ENCODE measurements at places on chromosomes 4 and X. TPM values are rescaled to one million over a fixed set of nuclear protein-coding genes. Genes with fewer than 3 reads are reported as not detected.
A peak's percentile ranks its signal among the peaks of the same experiment; 100 is the strongest.

DNA sequence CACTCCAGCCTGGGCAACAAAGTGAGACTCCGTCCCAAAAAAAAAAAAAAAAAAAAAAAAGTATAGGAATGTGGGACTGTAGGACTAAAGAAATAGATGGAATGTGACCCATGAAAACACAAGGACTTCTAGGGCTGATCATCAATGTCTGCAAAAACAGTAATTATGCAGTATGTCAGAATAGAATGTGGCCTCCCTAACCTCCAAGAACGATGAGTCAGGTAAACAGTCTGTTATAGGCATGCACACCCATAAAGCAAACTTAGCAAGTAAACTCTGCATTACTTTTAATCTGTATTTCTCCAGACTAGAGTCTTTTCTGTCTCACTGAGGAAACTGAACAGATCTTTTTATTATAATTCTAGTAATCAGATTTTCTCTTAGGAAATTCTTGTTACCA lies 233.4 kb downstream of the HNRNPD start:
- DNase-seq = no peak

The CNKSR2 gene
- total RNA-seq = not detected

DNA sequence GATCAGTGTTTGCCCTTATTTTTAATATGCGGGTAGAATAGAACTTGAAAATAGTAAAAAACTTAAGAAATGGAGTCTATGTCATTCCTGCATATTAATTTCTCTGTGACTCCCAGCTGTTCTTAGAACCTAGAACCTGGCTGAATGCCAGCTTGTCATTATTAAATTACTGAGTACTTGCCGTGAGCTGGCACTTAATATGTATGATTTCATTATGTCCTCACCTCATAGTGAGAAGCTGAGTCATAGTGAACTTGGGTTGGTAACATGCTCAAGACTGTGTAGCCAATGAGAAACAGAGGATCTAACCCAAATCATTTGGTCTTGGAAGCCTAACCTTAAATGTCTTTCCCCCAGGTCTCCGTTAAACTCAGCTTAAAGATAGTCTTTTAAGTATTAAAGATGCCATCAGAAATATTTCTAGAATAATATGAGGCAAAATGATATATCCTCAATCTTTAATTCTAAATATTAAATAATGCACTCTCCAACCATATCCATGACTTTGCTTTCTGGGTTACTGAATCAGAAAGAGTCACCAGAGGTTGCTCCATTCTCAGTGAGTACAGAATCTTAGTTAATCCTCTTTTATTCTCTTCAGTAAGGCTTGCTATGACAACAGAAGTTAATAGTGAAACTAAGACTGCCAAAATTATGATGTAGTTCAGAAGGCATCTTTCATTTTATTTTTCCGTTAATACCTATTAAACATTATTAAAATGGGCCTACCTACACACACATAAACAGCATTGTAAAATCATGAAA lies 58.6 kb upstream of the TLL1 start:
- no peak for DNase-seq

DNA sequence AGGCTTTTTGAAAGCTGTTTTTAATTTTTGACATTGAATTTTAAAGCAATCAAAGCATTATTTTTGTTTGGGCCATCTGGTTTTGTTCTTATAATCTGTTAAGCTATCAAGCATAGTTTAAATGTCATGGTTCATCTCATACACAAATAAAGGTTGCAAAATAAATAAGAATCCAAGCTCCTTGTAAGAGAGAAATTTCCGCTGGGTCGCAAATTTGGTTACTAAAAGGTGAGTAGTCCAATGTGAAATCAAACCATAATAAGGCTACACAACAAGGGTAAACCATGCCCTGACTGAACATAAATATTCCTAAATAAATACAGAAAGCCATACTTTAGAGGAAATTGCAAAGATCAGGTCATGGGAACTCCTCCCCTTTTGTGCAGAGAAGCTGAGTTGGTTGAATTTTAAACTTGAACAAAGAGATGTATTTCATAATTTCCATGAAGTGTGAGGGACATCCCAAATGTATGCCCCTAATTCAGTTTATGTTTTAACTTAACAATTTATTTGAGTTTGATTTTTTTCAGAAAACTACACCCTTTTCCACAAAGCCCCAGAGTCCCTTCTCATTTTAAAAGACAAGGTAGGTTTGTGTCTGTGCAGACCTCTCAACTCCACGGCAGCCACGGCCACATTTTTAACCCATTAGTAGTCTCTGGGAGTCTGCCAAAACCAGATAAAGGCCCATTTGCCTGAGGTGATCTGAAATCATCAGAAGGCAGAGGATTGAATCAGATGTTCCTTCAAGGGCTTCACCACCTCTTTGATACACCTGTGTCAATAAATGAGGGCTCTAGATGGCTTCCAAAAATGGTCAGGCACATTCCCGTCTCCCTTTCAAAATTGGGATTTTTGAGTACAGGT lies 85.2 kb downstream of the PLAC1 start:
- DNase-seq = peak; percentile 77

The TXLNG gene
- 10.2 TPM for total RNA-seq

GRCh38 chr4:2434420-2434819 lies 15.7 kb downstream of the CFAP99 start:
- no peak for DNase-seq

- DNase-seq = no peak
These were observed 175.6 kb downstream of the FBXO8 start for GRCh38 chr4:174107746-174108354.

The FAAH2 gene
- total RNA-seq = 0.10 TPM

The CLNK gene
- total RNA-seq = not detected

GRCh38 chrX:86148594-86148993 lies 343 bp downstream of the DACH2 start:
- no peak for DNase-seq

GRCh38 chr4:84381759-84382158 lies 117.3 kb downstream of the NKX6-1 start:
- DNase-seq = no peak

DNA sequence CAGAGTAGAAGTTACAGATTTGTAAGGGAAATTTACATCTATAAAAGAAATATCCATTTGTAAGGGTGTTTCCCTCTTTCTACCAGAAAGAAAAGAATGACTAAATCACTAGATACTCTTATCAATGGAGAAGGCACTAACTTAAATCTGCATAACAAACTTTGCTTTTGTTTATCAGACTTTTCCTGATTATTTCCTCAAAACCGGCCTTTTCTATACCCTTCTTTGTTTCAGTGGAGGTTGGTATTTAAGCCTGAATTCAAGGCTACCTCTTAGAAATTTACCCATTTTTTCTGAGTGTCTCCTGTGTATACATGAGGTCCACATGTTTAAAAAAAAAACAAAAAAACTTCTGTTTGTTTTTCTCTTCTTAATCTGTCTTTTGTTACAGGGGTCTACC lies 80.4 kb upstream of the GRPR start:
- DNase-seq = no peak

DNA sequence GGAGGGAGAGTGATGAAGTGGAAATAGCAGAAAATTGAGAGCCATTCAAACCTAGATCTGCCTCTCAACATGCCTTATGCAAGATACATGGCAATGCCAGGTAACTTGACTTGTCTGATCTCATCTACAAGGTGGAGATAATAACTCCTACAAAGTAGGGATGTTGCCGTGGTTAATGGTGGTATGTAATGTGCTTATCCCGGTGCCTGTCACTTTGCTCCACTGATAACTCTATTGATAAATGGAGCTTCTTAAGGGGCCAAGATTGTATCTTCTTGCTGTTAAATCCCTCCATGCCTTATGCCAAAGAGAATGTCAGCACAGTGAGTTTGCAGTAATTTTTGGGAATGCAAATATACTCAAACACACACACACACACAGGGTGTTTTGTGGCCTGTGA lies 355.8 kb downstream of the MAPK10 start:
- DNase-seq = no peak

GRCh38 chrX:42857766-42858165 lies 79.8 kb upstream of the PPP1R2C start:
- no peak for DNase-seq

Measured in Panc1 (cell line).